ENCODE measurements at places on chromosomes 5 and 9. TPM values are rescaled to one million over a fixed set of nuclear protein-coding genes. Genes with fewer than 3 reads are reported as not detected.

Gene MYMK
- not detected for total RNA-seq

Gene SKP2
- total RNA-seq: 22.7 TPM

Gene DMRT1
- not detected for total RNA-seq

Gene CXCL14
- total RNA-seq: 22.2 TPM

Gene C5orf52
- 1.7 TPM for total RNA-seq

GRCh38 chr5:75496026-75496425 lies 15.4 kb downstream of the CERT1 start:
- no peak for DNase-seq
- no peaks in the 10 kb centered on the region for H3K27me3 ChIP-seq
- H3K36me3 ChIP-seq: peaks cover 27% of the 10 kb centered on the region
- no peaks in the 10 kb centered on the region for H3K4me1 ChIP-seq
- no peak overlapping the region for H3K4me3 ChIP-seq
- H3K27ac ChIP-seq: no peak overlapping the region

- DNase-seq: no peak
- no peak overlapping the region for H3K4me3 ChIP-seq
- no peaks in the 10 kb centered on the region for H3K27me3 ChIP-seq
- H3K36me3 ChIP-seq: no peaks in the 10 kb centered on the region
- H3K4me1 ChIP-seq: no peaks in the 10 kb centered on the region
Measured at GRCh38 chr5:143678148-143678905, 133.6 kb upstream of the HMHB1 start.

DNA sequence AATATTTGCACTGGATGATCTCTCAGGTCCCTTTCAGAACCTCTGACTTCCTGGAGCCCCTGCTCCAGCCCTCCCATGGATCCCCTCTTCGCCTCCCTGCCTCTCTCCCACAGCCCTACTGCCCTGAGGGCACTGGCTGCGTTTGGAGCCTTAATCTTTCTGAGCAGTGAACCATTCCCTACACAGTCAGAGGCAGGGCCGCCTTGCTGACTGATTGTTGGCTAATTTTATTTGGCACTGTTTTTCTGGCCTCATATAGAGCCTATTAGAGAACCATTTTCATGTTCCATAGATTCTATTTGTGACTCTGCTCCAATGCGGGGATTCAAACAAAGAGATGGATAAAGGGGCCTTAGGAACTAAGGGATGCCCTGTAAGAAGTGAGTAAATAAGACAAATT lies 91.1 kb downstream of the BRINP1 start:
- H3K4me3 ChIP-seq: no peak overlapping the region
- H3K27ac ChIP-seq: no peak overlapping the region
- no peak for DNase-seq
- no peaks in the 10 kb centered on the region for H3K4me1 ChIP-seq
- no peaks in the 10 kb centered on the region for H3K27me3 ChIP-seq

GRCh38 chr5:93250424-93250823 lies 330.6 kb downstream of the NR2F1-AS1 start:
- no peaks in the 10 kb centered on the region for H3K4me1 ChIP-seq
- H3K4me3 ChIP-seq: no peak overlapping the region
- no peak for DNase-seq
- H3K27ac ChIP-seq: no peak overlapping the region
- no peaks in the 10 kb centered on the region for H3K27me3 ChIP-seq

Measured in Peyer's patch (tissue), 4 donors.